ENCODE measurements at places on chromosomes 13 and 19.

DNA sequence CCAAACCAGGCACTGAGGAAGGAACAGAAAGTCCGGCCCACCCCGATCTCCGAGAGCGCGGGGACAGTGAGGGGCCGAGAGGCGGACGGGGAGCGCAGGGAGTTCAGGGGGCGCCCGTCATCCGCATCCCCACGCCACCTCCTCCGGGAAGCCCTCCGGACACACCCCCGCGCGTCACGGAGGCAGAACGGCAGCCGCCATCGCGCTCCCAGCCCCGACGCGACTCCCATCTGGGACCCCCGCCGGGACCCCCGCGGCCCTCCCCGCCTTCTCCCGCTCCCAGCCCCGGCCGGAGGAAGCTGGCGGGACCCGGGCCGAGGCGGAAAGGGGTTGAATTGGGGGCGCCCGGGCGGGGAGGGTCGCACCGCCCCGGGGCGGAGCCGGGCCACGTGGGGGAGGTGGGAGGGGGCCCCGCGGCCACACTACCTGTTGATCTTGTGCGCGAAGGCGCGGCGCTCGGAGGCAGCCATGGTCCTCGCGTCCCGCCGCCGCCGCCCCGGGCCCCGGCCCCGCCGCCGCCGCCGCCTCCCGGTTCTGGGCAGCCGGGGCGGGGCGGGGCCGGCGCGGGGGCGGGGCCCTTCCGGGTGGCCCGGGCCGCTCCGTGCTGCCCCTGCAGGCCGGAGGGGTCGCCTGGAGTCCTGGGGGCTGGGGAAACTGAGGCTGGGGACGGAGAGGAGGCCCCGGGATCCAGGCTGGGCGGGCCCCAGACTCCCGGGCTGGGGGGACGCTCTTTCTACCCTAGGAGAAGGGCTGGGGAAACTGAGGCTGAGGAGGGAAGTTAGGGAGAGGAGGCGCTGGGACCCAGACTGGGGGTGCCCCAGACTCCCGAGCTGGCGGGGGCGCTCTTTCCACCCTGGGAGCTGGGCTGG lies at the start of gene DOCK6:
Gene DOCK6, minus strand, starts transcription at position 554 of the 869 bp plus-strand sequence. Its CDS starts 84 bp downstream, at position 470.
- no peaks in the 10 kb centered on the region for H3K4me1 ChIP-seq
- H3K27ac ChIP-seq = no peak within 1 kb of the TSS
- no peaks in the 10 kb centered on the region for H3K27me3 ChIP-seq
- peak; percentile 78 for DNase-seq

DNA sequence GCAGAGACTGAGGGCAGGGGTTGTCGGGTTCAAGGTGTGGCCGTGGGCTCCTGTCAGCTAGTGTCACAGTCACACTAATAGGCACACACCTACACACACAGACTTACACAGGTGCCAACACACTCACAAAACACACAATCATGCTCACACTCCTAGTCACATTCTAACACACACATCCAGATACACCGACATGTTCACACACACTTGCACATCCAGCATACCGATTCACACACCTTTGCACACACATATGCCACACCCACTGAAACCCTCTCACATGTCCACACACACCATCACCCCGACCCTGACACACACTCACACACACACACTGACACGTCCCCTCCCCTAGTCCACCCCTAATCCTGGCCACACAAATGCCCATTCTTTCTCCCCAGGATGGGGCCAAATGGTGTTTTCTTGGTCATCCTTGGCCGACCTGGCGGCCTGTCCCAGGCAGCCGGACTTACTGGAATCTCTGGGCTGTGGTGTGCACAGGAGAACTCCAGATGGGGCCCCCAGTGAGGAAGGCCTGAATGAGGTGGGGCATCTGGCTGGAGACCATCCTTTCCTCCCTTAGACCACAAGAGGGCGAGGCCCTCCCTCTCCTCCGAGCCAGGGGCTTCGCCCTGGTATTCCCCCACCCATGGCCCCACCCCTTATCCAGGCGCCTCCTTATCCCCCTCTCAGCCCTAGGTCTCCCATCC lies 19.1 kb upstream of the PNMA8B start:
- no peak for DNase-seq
- no peaks in the 10 kb centered on the region for H3K36me3 ChIP-seq
- H3K4me1 ChIP-seq = no peaks in the 10 kb centered on the region
- H3K27me3 ChIP-seq = no peaks in the 10 kb centered on the region
- no peak overlapping the region for H3K27ac ChIP-seq
- H3K4me3 ChIP-seq = no peak overlapping the region

- DNase-seq = no peak
- no peaks in the 10 kb centered on the region for H3K4me1 ChIP-seq
- H3K27ac ChIP-seq = no peak overlapping the region
- no peaks in the 10 kb centered on the region for H3K36me3 ChIP-seq
Measured at GRCh38 chr13:95793018-95793555, 116.1 kb downstream of the DNAJC3 start.

- peaks cover 83% of the 10 kb centered on the region for H3K27me3 ChIP-seq
- H3K27ac ChIP-seq = no peak overlapping the region
- no peak for DNase-seq
- peak overlapping the region; percentile 10 for H3K4me3 ChIP-seq
- peaks cover 31% of the 10 kb centered on the region for H3K4me1 ChIP-seq
Measured at GRCh38 chr13:50128428-50128931, 113.2 kb downstream of the KCNRG start.

GRCh38 chr19:48445256-48445605 lies 552 bp upstream of the GRWD1 start:
- peak; percentile 53 for DNase-seq
- H3K4me3 ChIP-seq = peak overlapping the region; percentile 98
- no peaks in the 10 kb centered on the region for H3K27me3 ChIP-seq
- H3K27ac ChIP-seq = peak overlapping the region; percentile 62
- peaks cover 26% of the 10 kb centered on the region for H3K36me3 ChIP-seq
- peaks cover 5% of the 10 kb centered on the region for H3K4me1 ChIP-seq

- H3K36me3 ChIP-seq = no peaks in the 10 kb centered on the region
- H3K27ac ChIP-seq = no peak overlapping the region
- no peaks in the 10 kb centered on the region for H3K27me3 ChIP-seq
- no peak overlapping the region for H3K4me3 ChIP-seq
- H3K4me1 ChIP-seq = peaks cover 3% of the 10 kb centered on the region
- DNase-seq = peak; percentile 43
Measured at GRCh38 chr13:112783135-112783977, 93.5 kb downstream of the ATP11A start.

DNA sequence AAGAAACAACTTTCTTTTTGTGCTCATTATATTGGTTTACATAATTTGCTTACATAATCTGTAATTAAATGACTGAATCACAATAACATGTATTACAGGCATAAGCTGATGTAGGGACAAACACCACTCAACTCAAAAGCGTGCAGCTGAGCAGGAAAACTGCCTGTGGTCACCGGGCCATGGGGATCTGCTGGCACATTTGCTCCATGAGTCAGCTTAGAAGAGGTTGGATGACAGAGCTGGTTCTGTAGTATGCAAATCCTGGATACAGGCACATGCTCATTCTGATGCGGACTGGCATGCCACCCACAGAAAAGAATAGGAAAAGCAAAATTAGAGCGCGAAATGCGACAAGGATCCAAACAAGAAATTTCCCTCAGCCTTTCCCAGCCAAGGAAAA lies 128.6 kb downstream of the USP12 start:
- H3K36me3 ChIP-seq = no peaks in the 10 kb centered on the region
- H3K27ac ChIP-seq = no peak overlapping the region
- DNase-seq = peak; percentile 19
- peaks cover 10% of the 10 kb centered on the region for H3K4me1 ChIP-seq

DNA sequence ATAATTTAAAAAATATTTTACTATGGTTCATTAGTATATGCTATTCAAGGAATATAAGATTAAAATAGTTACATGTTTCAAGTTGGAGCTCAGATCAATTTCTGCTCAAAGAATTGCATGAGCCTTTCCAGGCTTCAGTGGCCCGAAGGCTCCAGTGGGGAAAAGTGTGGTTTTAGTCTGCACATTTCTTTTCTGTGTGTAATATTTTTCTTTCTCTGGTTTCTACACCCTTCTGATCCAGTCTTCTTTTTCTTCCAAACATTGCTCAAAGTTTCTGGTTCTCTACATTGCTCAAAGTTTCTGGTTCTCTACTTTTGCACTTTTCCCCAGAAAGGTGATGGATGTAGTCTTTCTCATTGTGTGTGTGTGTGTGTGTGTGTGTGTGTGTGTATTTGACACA lies 64.7 kb upstream of the OXGR1 start:
- DNase-seq = no peak
- H3K4me1 ChIP-seq = no peaks in the 10 kb centered on the region
- no peaks in the 10 kb centered on the region for H3K36me3 ChIP-seq
- no peak overlapping the region for H3K27ac ChIP-seq

GRCh38 chr19:45451131-45451849 lies 16.5 kb upstream of the FOSB start:
- no peak overlapping the region for H3K27ac ChIP-seq
- DNase-seq = no peak
- peak overlapping the region; percentile 69 for H3K4me3 ChIP-seq
- H3K4me1 ChIP-seq = peaks cover 15% of the 10 kb centered on the region
- H3K27me3 ChIP-seq = peaks cover 17% of the 10 kb centered on the region

DNA sequence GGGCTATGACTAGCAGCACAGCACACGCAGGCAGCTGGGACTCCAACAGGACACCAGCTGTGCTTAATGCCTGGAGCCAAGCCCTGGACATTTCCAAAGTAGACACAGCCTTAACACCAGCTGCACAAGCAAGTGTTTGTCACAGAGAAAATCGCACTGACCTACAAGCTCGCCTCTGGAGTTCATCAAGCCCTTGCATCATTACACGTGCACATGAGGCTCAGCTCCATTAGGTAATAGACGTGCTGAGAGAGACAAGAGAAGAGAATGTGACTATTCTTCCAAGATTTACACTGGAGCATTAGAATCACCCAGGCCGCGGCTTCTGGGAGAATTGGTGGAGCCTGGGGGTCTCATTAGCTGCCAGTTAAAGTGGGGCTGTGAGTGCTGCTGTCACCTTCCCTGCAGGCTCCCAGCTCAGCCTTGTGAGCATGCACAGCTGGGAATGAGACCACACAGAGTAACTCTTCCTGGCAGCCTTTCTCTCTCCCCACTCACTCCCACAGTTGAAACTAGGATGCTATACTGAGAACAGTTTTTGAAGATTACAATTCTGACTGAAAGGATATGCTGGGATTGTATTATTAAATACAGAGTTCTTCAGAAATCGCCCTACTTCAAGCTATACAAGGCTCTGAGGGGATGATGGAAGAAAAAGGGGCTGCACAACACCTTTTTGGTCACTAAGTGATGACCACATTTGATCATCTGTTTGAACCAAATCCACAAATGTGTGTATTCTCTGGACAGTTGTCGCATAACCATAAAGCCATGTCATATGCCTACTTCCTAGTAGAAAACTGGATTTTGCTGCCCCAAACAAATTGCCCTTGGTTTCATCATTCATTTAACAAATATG lies 10.5 kb downstream of the STOML3 start:
- H3K4me3 ChIP-seq = no peak overlapping the region
- no peaks in the 10 kb centered on the region for H3K27me3 ChIP-seq
- peak overlapping the region; percentile 38 for H3K27ac ChIP-seq
- peaks cover 9% of the 10 kb centered on the region for H3K4me1 ChIP-seq

DNA sequence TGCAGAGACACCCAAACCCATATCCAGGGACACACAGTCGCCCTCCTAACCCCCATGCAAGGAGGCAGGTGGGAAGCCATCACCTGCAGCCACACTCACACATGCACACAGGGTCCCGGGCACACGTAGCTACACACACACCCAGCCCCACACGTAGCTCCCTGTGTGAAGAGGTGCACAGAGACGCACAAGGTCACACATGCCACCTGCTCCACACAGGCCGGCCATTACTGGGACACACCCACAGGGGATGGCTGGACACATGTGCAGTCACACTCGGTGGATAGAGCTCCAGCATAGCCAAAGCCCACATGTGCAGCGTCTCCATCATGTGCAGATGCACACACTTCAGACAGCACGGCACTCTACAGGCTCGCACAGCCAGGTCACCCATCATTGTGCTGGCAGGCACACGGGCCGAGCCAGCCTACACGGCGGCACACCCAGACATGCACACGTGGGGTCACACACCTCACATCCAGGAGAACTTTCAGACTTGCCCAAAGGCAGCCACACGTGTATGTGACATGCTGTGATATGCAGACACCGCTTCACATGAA lies 1.1 kb downstream of the ZNF835 start:
- peaks cover 10% of the 10 kb centered on the region for H3K4me1 ChIP-seq
- DNase-seq = no peak
- H3K27ac ChIP-seq = no peak overlapping the region
- no peaks in the 10 kb centered on the region for H3K36me3 ChIP-seq
- H3K4me3 ChIP-seq = peak overlapping the region; percentile 92
- no peaks in the 10 kb centered on the region for H3K27me3 ChIP-seq

DNA sequence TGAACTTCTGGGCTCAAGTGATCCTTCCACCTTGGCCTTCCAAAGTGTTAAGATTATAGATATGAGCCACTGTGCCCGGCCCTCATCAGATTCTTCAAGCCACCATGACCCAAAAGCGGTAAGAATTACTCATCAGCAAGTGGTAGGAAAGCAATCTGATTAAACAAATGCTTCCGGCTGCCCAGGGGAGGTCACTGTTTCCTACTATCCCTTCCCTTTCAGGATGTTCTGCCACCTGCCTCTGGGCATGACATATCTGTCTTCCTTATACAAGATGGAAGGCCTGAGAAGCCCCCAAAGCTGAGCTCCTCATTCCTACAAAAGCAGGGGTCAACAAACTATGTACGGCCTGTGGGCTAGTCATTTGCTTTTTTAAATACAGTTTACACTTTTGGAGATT lies 7.0 kb downstream of the ABHD8 start:
- H3K36me3 ChIP-seq = no peaks in the 10 kb centered on the region
- H3K4me3 ChIP-seq = no peak overlapping the region
- no peak overlapping the region for H3K27ac ChIP-seq

DNA sequence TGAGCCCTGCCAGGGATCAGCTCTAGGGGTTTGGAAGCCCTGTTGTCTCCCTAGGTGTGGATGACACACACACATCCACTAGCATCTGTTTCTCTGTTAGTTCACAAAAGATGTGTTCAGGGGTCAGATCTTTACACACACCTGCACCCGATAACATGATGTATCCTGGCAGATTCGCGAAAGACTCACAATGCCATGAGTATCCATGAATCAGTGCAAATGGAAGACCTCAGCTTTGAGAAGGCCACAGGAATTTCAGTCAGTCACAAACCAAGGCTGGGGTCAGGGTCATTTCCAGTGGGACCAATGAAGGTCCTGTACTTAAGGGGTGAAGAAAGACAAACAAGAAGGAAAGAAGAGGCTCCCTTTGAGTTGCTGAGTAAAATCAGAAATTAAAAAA lies 898.2 kb downstream of the UQCRFS1 start:
- DNase-seq = no peak
- H3K4me1 ChIP-seq = peaks cover 4% of the 10 kb centered on the region
- H3K36me3 ChIP-seq = no peaks in the 10 kb centered on the region

- H3K4me3 ChIP-seq = no peak overlapping the region
- H3K4me1 ChIP-seq = no peaks in the 10 kb centered on the region
- peaks cover 28% of the 10 kb centered on the region for H3K36me3 ChIP-seq
- no peaks in the 10 kb centered on the region for H3K27me3 ChIP-seq
- no peak for DNase-seq
Measured at GRCh38 chr19:15114153-15114540, 6.9 kb downstream of the SYDE1 start.
